ENCODE measurements at places on chromosomes 5 and 9.

- no peak for DNase-seq
These were observed 55.9 kb downstream of the OTULIN start for GRCh38 chr5:14720236-14720923.

DNA sequence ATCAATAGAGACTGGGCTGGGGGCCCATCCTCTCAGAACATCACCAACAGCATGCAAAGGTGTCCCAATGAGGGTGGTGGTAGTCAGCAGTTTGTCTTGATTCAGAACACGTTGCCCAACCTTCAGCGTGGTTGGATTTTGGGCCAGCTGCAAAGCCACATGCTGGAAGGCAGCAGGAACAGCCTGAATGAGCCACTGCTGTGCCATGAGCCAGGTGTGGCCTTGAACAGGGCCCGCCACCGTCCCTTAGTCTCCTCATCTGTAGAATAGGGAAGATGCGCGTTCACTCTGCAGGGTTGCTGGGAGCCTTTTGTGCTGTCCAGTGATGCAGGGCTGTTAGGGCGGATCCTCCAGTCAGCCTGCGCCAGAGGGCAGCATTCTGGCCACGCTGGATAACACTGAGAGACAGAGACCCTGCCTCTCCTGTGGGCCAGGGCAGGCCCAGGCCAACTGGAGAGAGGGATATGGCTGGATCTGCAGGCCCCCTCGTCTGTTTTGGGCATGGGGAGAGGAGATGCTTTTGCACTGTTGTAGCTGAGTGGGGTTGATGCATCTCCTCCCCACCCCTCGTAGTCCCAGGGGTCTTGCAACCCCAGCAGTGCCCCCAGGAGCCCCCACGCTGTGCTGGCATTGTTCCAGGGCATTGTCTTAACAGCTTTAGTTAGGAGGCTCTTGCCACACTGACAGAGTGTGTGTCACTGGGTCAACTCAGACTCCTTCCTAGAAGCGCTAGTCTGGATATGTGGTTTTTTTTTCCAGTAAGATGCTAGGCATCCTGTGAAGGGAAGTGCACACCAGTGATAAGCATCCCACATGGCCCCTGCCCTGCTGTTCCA, 42.1 kb downstream of the SLC46A2 start:
- DNase-seq = no peak

DNA sequence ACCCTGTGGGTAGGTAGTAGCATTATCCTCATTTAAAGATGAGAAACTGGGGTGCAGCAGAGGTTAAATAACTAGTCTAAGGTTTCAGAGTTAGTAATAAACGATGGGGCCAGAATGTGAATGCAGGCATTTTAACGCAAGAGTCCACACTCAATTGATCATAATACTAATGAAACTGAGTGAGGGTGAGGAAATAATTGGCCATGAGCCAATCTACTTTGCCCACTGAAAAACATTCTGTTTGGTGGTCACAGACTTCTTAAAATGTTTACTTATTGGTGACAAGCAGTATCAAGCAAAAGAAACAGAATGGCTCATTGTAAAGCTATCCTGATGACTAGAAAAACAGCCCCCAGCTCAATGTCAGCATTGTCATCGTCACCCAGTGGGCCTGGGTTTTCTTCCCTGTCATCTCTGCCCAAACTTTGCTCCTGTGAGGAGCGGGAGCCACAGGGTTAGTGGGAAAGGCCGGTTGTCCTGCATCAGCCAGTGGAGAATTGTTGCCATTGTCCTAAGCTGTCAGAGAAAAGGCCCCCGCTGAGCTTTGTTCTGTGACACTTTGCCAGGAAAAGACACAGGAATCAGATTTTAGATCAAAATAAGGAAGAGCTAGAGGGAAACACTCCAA, 77.3 kb upstream of the MAN2A1 start:
- DNase-seq = no peak

- no peak for DNase-seq
These were observed 61.8 kb downstream of the NDFIP1 start for GRCh38 chr5:142170254-142170953.
